ENCODE measurements at places on chromosomes 13 and 19.

DNA sequence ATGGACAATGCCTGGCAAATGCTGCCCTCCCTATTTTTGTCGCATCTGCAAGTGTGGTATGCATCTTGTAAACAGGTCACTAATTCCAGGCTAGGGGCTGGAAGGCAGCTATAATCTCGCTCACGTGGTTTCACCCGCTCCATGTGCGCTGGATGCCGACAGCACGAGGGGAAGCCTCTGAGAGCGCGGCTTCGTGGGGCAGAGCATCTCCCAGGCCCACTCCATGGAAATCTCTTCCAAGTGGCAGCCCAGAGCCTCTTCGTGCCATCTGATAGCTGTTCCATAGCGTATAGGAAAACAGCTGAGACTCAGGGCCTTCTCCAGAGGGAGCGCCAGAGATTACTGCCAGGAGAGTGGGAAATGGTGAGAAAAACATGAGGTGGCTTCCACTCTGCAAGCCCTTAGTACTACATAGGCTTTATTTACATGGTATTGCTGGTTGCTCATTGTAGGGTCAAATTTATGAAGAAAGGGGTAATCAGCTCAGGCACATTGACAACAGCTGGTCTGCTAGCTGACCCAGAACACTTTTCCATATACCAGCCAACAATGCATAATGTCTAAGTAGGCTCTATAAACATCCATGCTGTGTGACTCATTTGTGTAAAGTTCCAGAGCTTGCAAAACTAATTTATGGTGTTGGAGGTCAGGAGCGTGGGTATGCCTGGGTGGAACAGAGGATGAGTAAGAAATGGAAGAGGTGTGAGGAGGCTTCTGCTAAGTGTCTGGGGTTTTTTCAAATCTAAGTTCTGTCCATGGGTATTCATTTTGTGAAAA is 165.2 kb downstream of the SHISA2 start:
- peak; percentile 57 for DNase-seq

DNA sequence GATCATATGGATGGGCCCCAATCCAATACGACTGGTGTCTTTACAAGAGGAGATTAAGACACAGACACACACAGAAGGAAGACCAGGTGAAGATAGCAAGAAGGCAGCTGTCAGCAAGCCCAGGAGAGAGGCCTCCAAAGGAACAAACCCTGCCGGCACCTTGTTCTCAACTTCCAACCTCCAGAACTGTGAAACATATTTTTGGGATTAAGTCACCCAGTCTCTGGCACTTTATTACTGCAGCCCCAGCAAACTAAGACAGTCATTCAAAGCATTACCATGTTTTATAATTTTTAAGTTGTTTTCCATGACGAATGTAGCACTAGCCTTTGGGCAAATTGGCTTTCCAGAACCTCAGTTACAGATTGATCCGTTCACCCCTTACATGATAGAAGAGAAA is 11.3 kb downstream of the STARD13 start:
- no peak for DNase-seq

GRCh38 chr13:97390941-97391600 is 42.9 kb upstream of the RAP2A start:
- no peak for DNase-seq

GRCh38 chr13:88022431-88023208 is 351.4 kb downstream of the SLITRK5 start:
- DNase-seq: no peak

- no peak for DNase-seq
Observed at GRCh38 chr13:41811588-41812021, 149.3 kb downstream of the VWA8 start.

GRCh38 chr13:110006304-110006703 is 219.9 kb upstream of the IRS2 start:
- no peak for DNase-seq

DNA sequence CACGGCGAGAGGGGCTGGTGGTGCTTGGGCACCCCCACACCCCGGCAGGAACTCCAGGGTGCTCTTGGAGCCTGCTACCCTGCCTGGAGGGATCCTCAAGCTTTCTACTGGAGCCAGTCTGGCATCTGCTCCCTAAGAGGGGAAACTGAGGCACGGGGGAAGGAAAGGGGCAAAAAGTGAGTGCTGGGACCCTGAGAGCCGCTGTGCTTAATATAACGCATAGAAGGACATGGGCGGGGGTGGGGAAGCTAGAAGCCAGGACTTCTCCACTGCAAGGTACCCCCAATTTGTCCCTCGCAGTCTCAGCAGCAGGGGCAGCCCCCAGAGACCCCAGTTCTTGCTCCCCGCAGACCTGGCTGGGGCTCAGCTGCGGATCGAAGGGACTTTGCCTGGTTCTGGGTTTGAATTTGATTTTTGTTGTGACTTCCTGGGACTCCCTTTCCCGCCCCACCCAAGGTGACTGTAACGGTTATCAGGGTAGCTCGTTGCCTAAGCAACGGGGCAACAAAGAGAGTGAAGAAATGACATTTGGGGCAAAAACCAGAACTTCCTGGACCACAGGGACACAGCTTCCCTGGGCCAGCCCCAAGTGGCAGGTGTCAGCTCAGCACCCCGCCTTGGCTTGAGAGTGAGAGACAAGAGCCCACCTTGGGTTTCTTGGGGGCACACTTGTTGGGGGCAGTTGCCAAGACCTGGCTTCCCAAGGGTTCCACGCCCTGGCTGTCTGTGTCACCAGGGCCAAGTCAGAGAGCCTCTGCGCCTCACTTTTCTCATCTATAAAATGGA is 638 bp downstream of the ADGRE5 start:
- no peak for DNase-seq

DNA sequence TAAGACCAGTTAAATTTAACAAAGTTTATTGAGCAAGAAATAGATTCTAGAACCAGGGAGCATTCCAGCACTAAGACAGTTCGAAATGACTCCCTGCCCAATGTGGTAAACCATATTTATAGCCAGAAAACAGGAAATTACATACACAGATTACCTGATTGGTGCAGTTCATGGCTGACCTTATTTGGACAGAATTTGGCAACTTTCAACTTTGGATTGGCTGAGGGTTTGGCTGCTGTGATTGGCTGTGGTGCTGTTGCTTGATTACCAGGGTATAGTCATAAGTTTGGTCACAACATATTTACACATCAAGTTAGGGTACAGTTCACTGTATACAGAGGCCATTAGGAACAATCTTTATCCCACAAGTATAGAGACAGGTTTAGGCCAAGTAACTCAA is 984.8 kb upstream of the MIR17HG start:
- no peak for DNase-seq

GRCh38 chr13:26968431-26969341 is 202.9 kb downstream of the USP12 start:
- no peak for DNase-seq

GRCh38 chr19:7933828-7934725 is 8.1 kb upstream of the CTXN1 start:
- no peak for DNase-seq

DNA sequence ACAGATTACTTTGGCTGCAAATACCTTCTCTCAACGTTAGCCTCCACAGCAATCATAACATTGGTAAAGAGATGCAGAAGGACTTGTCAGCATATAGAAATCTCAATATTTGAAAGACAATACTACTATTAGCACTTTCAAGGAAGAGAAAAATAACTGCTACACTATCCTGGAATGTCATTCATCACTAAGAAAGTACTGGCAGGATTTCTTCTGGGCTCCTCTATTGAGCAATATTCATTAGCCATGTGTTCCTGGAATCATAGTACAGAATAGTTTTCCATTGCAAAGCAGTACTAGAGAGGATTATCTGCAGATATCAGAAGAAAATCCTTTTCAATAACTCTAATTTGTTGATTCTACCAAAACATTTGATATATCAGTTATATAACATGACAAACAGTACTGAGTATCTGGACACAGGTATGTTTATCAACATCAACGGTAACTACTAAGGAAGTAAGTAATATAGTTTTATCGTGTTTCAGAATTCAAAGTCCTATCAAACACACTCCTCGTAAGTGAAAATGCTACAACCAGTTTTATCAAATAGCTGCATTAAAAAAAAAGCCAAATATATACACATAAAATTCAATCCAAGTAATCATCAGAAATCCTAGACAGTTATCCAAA is 27.3 kb downstream of the INTS6 start:
- no peak for DNase-seq

- DNase-seq: no peak
Observed at GRCh38 chr19:46218160-46218559, 11.4 kb upstream of the IGFL1 start.

GRCh38 chr13:103663996-103664395 is 597.8 kb upstream of the SLC10A2 start:
- no peak for DNase-seq

GRCh38 chr19:31126236-31126635 is 223.0 kb downstream of the TSHZ3 start:
- DNase-seq: no peak

DNA sequence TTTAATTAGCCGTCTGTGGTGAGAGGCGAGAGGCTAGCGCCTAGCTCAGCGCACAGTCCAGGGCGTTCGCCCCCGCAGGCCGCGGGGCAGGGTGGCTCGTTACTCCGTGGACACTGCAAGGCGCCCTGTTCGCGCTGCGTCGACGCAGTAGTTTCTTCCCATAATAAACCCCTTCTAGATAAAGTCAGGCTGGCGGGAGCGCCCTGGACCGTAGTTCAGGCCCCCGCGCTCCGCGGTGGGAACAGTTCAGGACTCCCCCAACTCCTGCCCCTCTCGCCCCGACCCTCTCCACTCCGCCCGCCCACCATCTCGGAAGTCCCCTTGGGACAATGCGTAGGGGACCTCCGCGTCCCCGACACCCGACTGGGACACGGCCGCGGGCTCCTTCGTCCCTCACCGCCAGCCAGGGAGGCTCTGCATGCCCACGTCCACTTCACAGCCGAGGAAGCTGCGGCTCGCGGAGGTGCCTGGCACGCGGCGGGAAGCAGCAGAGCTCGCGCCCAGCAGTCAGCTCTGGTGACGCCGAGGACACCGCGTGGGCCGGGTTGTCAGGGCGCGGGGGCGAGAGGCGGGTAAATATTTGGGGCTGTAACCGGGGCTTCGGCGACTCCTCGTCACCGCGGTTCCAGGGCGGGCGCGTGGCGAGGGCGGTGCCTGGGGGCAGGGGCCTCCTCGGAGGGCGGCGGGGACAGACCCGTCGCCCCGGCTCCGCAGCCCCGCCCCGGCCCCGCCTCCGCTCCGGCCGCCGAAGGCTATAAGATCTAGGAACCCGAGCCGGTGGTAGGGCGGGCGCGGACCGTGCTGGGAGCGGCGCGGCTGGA is at the start of gene RGCC:
Gene RGCC, plus strand, starts transcription at position 783 of the 821 bp plus-strand sequence. CDS start 158 bp downstream, outside the sequence.
- no peak for DNase-seq

- no peak for DNase-seq
Observed at GRCh38 chr13:20188667-20189553, 3.8 kb downstream of the GJB2 start.

DNA sequence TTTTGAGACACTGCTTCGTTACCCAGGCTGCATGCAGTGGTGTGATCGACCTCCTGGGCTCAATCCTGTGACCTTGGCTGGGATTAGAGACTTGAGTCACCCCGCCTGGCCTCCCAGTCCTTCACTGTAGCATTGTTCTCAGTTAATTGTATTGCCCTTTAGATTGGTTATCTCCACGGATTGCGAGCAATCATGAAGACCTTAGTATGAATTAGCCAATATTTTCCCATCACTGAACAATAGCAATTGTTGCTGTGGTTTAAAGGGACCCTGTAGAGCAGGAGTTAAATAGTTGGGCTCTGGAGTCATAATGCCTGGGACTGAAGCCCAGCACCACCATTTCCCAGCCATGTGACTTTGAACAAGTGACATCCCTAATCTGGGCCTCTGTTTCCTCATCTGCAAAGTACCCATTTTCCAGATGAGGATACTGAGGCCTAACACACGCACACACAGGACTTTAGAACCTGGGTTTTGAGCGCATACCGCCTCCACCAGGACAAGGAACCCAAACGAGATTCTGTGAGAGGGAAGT is 8.4 kb downstream of the PPP1R14A start:
- DNase-seq: no peak

GRCh38 chr13:38395497-38395788 is 45.8 kb downstream of the UFM1 start:
- no peak for DNase-seq

DNA sequence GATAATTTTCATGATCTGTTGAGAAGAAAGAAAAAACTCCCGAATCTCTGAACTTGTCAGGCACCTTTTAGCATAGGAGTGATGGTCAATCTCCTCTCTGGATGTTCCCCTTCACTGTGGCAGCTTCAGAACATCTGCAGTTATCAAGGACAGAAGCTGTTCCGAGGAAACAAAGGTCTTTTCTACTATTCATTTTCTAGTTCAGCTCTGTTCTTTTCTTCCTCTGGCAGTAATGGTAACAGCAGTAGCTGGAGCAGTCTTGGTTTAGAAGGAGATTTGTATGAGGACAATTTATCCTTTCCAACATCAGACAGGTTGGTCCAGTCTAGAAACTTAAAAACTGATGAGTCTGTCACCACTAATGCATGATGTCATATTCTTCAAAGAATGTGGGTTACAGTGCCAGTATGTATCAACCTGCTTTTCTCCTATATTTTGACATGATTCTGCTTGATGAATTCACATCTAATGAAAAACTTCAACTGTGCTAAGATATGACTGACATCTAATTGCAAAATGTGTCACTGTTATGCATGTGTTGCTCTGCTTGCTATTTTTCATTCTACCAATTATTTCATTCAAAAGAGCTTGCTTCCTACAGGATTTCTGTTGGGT is 41.0 kb downstream of the AKAP11 start:
- DNase-seq: no peak

DNA sequence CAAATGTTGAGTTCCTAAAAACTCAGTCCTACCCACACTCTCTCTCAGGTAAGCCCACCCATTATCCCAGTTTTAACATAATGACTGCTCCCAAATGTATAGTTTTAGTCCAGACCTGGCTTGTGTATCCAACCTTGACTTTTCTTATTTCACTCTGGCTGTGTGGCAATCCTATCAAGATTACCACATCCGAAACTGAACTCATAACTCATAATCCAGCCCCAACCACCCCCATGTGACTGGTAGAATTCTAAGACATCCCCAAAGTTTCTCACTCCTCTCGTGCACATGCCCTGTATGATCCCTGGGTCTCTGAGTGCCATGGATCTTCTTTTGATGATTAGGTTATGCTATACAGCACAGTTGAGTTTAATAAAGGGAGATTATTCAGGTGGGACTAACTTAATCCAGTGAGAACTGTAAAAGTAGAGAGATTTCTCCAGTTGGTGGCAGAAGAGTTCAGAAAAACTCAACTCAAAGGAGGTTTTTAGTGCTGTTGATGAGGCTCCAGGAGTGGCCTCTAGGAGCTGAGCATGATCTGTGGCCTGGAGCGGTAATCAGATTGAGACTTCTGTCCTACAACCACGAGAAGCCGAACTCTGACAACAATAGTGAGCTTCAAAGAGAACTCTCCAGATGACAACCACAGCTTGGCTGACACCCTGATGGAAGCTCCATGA is 413.4 kb downstream of the ZNF536 start:
- no peak for DNase-seq

DNA sequence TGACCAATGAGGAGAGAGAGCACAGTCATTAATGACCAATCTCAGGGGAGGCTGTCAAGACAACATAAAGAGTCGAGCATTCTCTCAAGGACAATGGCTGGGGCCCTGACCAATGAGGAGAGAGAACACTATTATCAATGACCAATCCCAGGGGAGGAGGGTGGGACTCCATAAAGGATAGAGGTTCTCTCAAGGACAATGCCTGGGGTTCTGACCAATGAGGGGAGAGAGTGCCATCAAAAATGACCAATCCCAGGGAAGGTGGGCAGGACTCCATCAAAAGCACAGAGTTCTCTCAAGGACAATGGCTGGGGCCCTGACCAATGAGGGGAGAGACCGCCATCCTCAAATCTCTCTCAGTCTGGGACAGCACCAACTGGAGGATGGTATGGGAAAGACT is 3.3 kb upstream of the KLK11 start:
- no peak for DNase-seq

GRCh38 chr13:65966991-65967451 is 1263.1 kb downstream of the PCDH9 start:
- DNase-seq: no peak
